Hematopoietic multipotent progenitor cell treated with erythropoietin and hydrocortisone succinate and interleukin-3 and kit ligand, for 8 days (in vitro differentiated cells): ENCODE measurements at places on chromosomes 7 and 10.
A peak's percentile ranks its signal among the peaks of the same experiment; 100 is the strongest.

- DNase-seq = no peak
Measured at GRCh38 chr7:27482219-27482618, 180.5 kb downstream of the HIBADH start.

DNA sequence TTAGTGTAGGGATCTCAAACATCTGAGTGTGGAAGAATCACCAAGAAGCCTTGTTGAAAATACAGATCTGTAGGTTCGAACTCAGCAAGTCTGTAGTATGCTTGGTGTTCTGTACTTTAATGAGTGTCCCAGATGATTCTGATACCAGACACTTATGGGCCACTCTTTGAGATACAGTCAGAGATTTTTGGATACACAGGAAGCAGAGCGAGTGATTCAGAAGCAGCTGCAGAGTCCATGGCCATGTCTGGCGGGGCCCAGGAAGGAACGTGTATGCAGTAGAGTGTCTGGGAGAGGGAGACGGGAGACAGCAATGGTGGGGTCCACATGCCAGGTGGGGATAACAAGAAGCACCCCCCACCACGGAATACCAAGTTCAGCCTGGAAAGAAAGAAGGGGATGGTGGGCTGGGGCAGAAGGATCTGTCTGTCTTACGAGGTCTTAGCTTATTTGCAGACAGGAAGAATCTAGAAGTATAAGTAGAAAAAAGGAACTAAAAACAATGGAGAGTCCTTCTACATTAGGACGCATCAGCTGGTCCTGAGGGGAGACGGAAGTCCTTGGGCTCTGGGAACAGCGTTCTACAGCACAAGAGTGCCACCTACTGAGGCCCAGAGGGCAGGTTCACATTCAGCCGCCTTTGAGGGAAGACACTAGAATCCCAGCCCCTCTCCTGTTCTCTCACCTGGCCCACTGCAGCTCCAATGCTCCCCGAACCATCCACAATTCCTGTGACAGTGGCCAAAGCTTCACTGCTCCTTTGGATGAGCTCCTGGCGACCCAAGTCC, 55.4 kb downstream of the SLC37A3 start:
- DNase-seq = peak; percentile 61

DNA sequence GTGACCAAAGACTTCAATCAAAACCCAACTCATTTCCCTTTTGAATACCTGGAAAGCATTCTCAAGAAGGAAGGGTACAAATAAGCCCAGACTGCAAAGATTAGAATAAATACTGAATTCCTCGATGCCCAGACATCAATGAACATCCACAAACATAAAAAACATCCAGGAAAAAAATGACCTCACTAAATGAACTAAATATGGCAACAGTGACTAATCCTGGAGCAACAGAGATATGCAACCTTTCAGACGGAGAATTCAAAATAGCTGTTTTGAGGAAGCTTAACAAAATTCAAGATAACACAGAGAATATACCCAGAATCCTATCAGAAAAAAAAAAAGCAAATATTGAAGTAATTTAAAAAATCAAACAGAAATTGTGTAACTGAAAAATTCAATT, 43.2 kb downstream of the PCLO start:
- DNase-seq = no peak

- peak; percentile 71 for DNase-seq
Measured at GRCh38 chr10:21078410-21079329, 181.6 kb upstream of the NEBL start.

DNA sequence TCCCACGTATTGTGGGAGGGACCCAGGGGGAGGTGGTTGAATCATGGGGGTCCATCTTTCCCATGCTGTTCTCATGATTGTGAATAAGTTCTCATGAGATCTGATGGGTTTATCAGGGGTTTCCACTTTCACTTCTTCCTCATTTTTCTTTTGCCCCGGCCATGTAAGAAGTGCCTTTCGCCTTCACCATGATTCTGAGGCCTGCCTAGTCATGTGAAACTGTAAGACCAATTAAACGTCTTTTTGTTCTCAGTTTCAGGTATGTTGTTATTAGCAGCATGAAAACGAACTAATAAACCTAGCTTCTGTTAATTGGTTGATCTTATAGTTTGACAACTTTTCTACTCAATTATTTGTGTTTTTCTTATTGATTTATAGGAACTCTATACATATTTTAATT, 206.3 kb downstream of the NXPH1 start:
- DNase-seq = no peak

GRCh38 chr10:120593693-120594092, 136.7 kb downstream of the PLPP4 start:
- DNase-seq = no peak

- DNase-seq = no peak
Measured at GRCh38 chr7:25379351-25380300, 151.3 kb upstream of the NPVF start.

GRCh38 chr10:11194859-11195586, 177.4 kb downstream of the CELF2 start:
- no peak for DNase-seq

DNA sequence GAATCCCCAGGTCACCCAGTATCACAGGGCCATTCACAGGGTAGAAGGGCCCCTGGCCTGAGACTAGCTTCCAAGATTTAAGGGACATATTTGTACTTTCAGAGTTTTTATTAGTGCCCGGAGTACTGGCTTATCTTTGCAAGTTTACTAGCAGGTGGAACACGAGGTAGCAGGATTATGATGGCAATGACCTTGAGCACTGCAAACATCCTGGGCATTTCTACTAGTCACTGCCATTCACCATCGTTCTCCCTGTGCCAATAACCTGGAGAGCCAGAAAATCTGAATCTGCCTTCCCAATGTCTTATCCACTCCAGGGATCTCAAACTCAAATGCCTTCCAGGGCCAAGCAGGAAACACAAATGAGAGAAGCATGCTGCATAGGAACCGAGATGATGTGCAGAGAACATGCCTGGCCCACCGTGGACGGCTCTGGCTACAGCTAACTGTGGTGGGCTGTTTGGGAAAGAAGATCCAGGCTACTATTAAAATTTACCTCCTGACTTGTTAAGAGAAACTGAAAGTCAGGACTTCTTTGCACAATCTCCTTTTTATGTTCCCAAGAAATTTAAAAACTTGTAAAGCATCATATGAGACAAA, 16.7 kb downstream of the FAM53B start:
- DNase-seq = no peak

- DNase-seq = no peak
Measured at GRCh38 chr7:27096768-27097514, 1.1 kb upstream of the HOXA1 start.

DNA sequence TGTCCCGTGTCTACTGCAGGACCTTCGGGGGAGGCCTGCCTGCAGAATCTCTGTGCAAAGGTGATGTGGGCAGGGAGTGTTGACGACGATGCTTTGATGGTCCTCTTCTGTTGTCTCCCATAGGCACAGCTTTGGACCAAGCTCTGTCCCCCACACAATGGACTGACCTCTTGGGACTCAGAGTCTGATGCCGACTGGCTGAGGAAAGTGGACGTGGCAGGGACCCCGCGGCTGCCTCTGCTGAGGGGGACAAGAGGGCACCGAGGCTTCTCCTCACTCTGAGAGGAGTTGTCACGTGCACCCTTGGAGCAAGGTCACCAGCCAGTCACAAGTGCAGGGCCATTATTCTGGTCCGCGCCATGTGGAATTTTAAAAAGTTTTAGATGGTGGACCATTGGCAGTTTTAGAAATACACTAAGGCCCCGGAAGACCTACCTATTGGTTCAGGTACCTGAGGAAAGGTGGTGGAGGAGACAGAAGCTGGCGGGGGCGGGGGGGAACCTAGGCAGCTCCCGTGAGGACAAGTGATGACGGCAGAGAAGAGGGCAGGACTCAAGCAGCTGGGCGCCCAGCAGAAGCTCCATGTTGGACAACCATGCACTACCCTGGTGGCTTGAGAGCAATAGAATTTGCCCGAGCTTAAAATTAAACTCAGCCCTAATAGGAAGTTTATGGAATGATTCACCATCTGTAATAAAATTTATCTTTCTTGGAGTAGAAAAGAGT, 331.4 kb downstream of the PTPRN2 start:
- no peak for DNase-seq

DNA sequence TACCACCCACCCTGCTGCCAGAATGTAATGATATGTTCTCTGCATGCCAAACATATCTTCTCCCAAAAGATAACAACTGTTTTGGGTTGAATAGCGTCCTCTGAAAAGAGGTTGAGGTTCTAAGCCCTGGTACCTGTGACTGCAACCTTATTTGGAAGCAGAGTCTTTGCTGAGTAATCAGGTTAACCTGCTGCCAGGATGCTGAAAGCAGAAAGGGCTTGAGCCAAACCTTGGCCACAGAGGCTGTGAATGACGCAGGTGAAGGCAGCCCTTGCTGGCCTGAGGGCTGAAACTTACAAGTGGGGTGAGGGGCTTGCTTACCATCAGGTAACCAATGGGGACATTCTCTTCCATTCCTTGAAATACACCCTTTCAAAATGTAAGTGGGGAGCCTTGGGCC, 151.8 kb upstream of the RHEB start:
- DNase-seq = no peak

DNA sequence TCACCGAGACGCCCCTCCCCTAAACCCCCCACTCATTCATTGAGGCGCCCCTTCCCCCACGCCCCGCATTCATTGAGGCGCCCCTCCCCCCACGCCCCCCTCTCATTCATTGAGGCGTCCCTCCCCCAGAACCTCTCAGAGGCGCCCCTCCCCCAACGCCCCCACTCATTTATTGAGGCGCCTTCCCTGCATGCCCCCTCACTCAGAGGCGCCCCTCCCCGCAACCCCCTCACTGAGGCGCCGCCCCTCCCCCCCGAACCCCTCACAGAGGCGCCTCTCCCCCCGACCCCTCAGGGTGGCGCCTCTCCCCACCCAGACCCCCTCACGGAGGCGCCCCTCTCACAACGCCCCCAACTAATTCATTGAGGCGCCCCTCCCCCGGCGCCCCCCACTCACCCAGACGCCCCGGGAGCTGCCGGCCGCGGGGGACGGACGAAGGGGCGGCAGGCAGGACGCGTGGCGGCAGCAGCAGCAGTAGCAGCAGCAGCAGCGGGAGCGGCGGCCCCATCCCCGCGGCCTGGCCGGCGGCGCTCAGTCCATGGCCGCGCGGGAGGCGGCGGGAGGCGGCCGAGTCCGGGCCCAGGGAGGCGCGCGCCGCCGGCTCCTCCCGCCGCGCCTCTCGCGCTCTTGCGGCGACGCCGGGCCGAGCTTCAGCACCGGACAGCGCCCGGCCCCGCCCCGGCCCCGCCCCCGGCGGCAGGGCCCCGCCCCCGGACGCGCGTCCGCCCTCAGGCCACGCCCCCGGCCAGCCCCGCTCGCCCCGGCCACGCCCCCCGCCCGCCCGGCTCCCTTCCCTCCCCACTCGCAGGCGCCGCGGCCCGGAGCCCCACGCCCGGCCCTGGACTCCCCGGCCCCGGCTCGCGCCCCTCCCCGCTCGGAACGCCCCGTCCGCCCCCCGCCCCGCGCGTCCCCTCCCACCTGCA, at the start of gene PTPRN2:
PTPRN2 (minus strand) TSS at position 662 of the 923 bp plus-strand sequence.
- DNase-seq = peak; percentile 55

DNA sequence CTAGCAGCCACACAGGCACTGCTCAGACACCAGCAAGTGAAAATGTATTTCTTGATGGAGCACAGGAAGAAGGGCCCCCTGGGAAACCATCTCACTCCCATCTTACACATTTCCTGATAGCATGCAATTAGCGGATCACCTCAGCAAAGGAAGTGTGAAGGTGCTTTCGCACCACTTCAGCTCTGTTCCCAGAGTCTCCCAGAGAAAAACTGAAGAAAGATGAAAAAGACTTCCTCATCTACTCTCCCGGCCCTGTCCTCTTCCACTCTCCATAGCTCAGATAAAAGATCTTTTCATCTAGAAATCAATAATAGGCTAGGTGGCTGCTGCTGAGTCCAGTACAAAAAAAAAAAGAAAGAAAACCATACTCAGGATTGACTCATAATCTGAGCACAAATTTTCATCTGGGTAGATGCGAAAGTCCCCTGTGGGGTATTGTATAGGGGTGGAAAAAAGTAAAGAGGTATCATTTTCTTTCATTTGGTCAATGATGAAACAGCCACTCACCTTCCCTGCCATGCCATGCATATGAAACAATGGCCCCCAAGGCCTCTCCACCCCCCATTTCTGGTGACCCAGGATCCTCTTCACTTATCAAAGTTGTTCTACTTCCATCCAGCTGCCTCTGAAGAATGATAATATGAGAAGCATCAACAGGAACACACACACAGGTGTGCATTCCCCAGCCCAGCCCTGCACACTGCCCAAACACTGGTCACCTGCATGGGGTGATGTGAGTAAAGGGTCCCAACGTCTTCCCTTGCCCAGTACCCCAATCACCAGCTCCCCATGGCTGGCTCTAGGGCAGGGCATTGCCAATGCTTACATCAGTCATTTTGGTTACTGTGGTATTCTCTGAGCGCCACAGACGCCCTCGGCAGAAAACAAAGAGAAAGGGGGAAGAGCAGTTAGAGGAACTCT, 48.8 kb upstream of the DGKI start:
- no peak for DNase-seq

DNA sequence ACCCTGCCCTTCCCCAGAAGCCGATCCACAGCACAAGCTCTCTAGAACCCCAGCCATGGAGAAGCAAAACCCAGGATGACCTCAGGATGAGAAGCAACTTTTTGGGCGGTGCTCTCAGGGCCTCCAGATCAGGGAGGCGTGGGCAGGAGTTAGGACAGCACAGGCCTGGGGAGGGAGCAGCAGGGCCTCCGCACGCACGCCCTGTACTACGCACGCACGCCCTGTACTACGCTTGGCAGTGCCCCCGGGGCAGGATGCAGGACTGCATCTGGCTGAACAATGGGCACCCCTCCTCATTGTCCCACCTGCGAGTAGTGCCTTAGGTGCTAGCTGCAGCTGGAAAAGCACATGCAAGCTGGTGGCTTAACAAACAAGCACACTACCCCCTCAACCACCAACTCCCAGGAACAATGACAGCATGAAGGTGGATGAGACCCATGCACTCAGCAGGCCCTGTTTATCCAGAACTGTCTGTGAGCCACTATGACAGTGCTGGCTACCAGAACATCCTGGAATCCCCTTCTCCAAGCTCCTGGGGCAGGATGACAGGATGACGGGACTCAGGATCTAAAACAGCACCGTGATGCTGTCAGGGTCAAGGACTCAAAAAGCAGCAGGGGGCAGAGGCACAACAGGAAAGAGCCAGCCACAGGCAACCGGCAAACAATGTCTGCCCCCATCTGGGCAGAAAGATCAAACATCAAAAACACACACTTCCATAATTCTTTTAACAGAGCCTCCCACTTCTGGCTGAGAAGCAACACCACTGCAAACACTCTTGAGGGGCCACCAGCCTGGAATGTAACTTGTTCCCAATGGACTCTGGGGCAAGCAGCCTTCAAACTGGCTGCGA, 11.8 kb downstream of the PODXL start:
- DNase-seq = peak; percentile 44

DNA sequence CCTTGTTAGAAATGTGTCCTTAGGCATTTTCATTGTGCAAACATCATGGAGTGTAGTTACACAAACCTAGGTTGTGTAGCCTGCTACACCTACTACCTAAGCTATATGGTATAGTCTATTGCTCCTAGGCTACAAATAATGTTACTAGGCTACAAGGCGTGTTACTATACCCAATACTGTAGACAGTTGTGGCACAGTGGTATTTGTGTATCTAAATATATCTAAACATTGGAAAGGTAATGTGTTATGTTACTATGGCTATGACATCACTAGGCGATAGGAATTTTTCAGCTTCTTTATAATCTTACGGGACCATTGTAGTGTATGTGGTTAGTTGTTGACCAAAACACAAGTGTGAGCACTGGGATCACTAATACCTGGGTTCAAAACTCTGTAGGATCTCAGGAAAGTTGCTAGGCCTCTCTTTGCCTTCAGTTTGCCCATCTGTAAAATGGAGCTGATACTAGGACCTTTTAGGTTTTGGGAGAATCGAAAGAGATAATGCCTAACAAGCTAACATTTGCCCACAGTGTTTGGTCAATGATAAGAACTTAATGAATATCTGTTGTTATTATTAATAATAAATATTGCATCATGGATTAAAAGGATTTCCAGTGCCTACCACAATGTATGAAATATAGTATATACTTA, 2.7 kb downstream of the BICC1 start:
- no peak for DNase-seq
